ENCODE measurements at places on chromosomes 7 and 10. TPM values are rescaled to one million over a fixed set of nuclear protein-coding genes. Genes with fewer than 3 reads are reported as not detected.

CRHR2 gene
- not detected for total RNA-seq

PPA1 gene
- 241 TPM for total RNA-seq

CDC14C gene
- total RNA-seq: not detected

SPDYE2B gene
- not detected for total RNA-seq

OR2A42 gene
- not detected for total RNA-seq

All from uterine smooth muscle cell (primary cell).